ENCODE measurements at places on chromosomes 1 and 21.

- no peak for DNase-seq
Measured at GRCh38 chr1:21783679-21784603, 992 bp upstream of the USP48 start.

GRCh38 chr1:198179556-198179981 is 22.8 kb downstream of the NEK7 start:
- no peak for DNase-seq

DNA sequence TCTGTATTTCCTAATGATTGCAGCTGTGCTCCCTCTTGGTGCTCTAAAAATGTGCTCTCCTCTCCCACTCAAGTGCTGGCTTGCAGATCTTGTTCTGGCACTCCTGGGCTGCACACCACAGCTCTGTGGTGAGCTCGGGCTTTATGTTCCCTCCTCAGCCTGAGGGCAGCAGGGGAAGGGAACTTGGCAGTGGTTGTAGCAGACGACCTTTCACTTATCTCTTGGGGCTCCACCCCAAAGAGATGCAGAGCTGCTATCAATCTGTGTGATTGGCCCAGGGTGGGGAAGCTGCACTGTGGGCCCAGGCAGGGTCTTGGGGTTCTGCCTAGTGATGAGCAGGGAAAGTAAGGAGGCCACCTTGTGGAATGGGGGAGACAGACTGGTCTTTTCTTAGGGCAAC is 143.5 kb upstream of the GORAB start:
- no peak for DNase-seq

DNA sequence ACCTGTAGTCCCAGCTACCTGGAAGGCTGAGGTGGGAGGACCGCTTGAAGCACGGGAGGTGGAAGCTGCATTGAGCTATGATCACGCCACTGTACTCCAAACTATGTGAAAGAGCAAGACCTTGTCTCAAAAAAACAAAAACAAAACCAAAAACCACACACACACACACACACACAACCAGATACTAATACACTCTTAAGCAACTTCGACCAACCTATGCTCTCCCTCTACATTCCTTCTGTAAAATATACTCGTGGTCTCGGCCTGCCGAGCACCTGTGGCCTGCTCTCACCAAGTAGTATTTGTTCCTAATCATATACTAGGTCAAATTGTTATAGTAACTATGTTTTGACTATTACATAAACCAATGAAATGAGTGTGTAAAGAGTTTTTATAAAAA is 13.5 kb upstream of the SYT2 start:
- DNase-seq = no peak

- no peak for DNase-seq
Measured at GRCh38 chr1:114632427-114632826, 37.4 kb downstream of the DENND2C start.

GRCh38 chr1:173887627-173888026 is 19.4 kb downstream of the ZBTB37 start:
- no peak for DNase-seq

GRCh38 chr1:161676441-161676840 is 13.5 kb downstream of the FCGR2B start:
- no peak for DNase-seq

GRCh38 chr1:182649041-182649440 is 35.3 kb downstream of the RGS8 start:
- no peak for DNase-seq

DNA sequence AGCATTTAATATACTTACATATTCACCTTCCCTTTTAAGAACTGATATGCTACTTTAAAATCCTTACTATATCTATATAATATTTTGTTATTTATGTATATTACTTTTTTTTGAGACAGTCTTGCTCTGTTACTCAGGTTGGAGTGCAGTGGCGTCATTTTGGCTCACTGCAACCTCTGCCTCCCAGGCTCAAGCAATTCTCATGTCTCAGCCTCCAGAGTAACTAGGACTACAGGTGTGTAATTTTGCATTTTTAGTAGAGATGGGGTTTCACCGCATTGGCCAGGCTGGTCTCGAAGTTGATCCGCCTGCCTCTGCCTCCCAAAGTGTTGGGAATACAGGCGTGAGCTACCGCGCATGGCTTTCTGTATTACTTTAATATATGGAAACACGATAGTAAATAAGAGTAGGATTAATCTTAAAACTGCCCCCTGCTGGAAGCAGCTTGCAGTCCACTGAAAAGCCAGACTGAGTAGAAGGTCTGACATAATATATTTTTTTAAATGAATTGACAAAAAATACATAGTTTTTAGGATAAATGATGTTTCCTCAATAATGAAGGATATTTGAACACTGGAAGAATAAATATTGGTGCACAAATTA is 24.4 kb downstream of the RCAN3 start:
- no peak for DNase-seq

DNA sequence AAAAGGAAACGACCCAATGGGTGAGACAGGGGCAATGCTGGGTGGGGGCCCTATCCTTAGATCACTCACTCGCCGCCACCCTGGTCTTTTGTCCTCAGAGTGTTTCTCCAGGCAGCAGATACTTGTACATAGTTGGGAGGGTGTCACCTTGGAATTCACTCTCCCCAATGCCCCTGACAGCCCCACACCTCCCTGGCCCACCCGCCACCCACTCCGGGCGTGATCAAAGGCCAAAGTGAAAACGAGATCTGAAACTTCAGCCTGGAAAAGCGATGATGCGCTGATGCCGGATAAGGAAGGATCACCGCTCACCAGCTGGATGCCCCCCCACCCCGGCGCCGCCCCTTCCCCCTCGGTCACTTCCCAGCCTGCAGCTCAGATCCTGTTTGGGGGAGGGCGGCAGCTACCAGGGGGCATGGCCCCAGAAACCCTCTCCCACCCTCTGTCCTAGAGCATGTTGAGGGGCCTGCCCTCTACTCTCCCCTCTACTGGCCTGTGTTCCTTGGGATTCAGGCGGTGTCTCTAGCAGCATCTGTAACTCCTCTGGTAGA is 33.6 kb upstream of the CASZ1 start:
- DNase-seq = no peak

- no peak for DNase-seq
Measured at GRCh38 chr21:29403922-29404538, 105.3 kb downstream of the BACH1 start.

- no peak for DNase-seq
Measured at GRCh38 chr1:107525961-107526360, 385.1 kb downstream of the NTNG1 start.

- no peak for DNase-seq
Measured at GRCh38 chr21:33293136-33293535, 27.0 kb downstream of the IL10RB start.

DNA sequence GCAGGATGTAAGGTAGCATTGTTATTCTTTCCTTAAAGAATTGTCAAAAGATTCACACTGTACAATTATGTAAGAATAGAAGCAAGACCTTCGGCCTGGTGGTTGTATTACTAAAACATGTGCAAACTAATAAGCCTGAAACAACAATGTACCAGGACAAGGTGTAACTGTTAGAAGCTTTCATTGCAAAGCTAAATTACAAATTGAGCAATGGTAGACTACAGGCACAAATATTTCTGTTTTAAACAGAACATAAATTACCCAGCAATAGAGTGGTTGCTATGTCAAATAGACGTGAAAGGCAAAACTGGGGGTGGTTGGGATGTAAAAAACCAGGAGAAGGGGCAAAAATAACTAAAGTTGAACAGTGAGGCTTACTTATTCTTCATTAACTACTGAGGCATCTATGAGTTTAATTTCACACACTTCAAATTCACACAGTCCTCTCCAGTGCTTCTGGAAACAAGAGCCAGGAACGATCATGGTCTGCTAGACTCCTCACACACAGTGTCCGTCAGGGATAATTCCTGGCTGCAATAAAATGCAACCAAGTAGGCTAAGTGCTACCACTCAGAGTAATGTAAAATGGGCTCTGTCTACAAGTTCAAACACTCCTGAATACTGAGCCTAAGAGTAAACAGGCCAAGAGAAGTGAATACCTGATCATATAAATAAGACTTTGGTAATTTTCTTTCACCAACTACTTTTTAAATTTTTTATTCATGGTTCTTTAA is 39.3 kb upstream of the C1orf198 start:
- DNase-seq = no peak

GRCh38 chr1:182714546-182714945 is 30.2 kb upstream of the RGS8 start:
- DNase-seq = no peak

GRCh38 chr1:66732407-66733166 is 19.7 kb upstream of the DYNLT5 start:
- no peak for DNase-seq

DNA sequence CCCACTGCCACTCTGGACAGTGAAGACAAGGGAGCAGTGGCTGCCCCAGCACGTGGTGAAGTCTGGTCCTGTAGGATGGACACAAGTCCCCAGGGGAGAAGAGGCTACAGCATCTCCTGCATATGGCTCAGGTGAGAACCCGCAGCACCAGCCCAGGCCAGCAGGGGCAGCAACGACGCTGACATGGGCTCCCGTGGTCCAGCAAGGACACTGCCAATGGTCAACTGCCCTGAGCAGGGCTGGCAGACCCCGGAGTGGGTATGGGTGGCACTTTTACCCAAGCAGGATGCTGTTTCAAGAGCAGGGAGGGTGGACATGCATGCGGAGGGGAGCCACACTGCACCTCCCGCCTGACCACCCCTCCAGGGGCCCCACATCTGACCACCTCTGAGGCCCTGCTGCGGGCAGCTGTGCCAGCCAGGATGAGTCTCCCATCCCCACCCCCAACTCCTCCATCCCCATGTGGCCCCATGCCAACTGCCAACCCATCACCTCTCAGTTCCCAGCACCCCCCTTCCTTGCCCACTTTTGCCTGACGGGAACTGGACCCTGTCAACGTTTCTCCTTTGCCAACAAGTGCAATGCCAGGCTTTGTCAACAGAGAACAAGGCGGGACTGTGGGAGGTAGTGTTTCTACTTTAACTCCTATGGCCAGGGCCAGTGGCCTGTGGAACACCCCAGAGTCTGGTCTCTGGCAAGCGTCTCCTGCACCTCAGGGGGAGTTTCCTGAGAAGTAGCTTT is 8.6 kb downstream of the MORN1 start:
- peak; percentile 56 for DNase-seq

GRCh38 chr1:64320470-64320869 is 117.0 kb downstream of the UBE2U start:
- no peak for DNase-seq

DNA sequence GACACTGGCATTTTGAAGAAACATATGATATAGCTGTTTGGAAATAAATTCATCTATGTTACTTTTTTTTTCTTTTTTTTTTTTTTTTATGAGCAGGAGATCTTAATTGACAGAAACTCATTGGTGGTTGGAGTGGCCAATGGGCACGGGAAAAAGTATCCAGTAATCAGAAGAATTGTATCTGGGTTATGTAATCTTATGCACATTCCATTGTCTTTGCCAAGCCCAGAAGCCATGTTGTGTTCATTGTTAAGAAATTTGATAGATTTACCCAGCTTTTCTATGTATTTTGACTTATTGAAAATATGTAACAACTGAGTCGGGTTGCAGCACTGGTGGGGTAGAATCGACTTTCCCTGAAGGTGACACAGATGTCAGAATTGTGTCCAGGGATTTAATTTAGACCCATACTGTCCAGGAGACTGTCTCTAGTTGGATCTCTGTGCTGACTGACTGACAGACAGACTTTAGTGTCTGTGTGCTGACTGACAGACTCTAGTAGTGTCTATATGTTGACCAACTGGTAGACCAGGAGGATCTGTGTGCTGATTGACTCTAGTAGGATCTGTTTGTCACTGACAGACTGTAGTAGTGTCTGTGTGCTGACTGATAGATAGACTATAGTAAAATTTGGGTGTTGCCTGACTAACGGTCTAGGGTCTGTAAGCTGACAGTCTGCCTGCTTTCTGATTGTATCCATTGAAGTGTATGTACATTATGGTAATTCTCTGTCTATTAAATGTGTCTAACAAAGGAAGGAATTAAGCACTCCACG is 12.3 kb upstream of the C4BPB start:
- no peak for DNase-seq

- DNase-seq = no peak
Measured at GRCh38 chr1:162549001-162549400, 12.5 kb upstream of the UAP1 start.

DNA sequence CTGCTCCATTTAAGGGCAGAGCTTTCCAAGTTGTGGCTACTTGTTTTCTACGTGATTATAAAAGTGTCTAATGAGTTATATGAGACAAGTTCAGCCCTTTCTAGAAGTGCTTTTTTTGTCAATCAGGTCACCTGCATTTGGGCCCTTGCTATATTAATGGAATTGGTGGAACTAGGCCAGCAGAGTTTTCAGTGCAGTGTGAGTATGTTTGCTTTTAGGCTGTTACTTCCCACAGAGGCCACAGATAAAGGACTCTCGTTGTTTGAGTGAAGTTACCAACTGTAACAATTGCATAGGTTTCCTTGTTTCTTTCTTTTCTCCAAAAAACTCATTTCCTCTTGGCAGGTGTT is 10.9 kb downstream of the SMAP2 start:
- no peak for DNase-seq

- DNase-seq = no peak
Measured at GRCh38 chr1:29279951-29280391, 43.6 kb downstream of the PTPRU start.

GRCh38 chr1:30729901-30730300 is 6.5 kb upstream of the MATN1 start:
- no peak for DNase-seq

- DNase-seq = peak; percentile 13
Measured at GRCh38 chr1:85681087-85681486, 27.1 kb downstream of the ZNHIT6 start.

GRCh38 chr1:64655861-64656260 is 89.0 kb upstream of the RAVER2 start:
- no peak for DNase-seq

DNA sequence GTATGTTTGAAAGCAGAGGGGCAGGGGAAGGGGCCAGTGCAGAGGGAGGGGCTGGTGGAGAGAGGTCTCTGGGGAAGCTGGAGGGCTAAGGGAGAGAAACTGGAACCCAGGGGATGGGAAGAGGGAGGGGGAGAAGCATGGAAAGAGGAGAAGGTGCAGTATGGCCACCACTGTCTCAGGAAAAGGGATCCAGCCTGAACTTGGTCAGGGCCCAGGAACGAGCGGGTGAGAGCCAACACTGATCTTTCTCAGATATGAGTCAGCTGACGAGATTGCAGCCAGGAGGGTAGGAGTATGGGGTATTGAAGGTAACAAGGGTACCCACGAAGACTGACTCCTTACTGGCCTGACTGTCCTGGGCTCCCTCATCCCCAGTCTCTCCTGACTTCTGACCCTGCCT is 18.0 kb downstream of the TIE1 start:
- no peak for DNase-seq

GRCh38 chr1:164688791-164689190 is 129.8 kb downstream of the PBX1 start:
- no peak for DNase-seq

- no peak for DNase-seq
Measured at GRCh38 chr1:165452336-165453130, 7.6 kb upstream of the RXRG start.

- DNase-seq = no peak
Measured at GRCh38 chr1:169538998-169539871, 47.0 kb downstream of the F5 start.

Data from neural crest cell (in vitro differentiated cells).